ENCODE measurements at places on chromosomes 1 and 21.

DNA sequence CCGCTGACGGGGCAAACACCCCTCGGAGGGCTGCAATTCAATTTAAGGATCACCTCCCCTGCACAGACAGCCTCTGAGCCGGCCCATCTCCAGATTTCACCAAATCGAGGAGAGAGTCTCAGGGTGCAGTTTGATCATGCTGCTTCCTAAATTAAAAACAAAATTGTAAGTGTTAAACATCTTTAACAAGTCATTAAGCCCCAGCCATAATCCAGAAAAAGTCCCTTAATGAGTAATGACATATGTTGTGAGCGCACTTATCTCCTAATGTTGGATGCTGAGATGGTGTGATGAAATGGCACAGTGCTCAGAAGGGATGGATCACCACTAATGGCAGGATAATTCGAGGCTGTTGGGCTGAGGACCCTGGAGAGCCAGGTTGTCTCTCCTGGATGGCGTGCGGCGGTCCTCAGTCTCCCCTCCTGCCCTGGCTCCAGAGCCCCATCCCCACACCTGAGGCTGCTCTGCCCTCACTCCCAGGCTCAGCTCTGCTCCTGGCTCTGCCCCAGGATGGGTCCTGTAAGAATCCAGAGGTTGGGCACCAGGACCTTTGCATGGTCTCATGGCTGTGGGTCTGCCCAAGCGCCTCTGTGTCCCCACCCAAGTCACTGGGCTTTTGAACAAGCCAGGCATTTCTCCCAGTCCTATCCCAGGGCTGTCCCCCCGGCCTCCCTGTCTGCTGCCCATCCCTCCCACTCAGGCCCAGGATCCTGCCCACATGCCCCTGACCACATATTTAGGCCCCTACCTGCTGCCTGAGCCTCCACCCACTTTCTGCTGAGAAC lies 224.4 kb upstream of the POU3F1 start:
- no peak for DNase-seq

DNA sequence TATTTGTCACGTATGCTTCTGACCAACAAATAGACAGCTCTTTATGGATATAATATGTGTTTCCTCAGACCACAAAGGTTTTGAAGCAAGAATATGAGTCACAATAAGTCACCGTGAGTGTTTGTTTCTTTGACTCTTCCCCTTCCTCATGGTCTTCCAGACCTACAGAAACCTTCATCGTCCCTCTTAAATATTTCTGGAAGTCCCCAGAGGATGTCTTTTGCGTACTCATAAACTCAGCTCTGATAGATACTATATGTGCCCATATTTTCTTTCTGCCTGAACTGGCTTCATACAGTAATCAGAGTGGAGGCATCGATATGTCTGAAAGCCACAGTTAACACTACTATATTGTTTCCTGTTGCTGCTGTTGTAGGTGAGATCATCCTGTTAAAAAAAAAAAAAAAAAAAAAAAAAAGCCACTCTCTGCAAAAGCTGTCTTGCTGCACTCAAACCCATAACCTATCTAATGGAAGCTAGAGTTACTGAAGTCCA lies 38.4 kb downstream of the ADAMTS1 start:
- no peak for DNase-seq

DNA sequence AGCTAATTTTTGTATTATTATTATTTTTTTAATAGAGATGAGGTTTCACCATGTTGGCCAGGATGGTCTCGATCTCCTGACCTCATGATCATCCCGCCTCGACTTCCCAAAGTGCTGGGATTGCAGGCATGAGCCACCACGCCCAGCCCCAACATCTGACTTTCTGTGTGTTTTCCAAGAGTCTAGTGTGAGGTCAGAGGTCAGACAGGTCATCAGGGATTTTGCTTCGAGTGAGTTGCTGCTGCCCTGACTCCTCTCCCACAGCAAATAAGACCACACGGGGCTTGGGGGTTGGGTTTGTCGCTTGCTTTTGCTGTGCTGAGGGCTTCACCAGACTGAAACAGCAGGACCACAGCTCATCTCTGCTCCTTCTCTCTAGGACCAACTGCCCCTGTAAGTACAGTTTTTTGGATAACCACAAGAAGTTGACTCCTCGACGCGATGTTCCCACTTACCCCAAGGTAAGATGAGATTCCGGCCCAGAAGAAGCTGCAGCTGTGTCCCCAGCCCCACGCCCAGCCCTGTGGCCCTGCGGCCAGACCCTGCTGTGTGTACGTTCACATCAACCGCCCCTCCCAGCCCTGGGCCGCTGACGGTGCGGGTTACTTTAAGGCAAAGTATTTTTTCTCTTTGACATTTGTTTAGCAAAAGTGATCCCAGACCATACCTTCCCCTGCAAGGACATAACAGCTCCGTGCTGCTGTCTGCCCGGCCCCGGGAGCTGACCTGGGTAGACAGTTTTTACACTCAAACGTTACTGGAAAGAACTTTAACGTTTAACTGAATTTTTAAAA lies 97.5 kb downstream of the PDE9A start:
- no peak for DNase-seq

GRCh38 chr1:6316240-6317097 lies 55.6 kb upstream of the GPR153 start:
- DNase-seq: no peak

DNA sequence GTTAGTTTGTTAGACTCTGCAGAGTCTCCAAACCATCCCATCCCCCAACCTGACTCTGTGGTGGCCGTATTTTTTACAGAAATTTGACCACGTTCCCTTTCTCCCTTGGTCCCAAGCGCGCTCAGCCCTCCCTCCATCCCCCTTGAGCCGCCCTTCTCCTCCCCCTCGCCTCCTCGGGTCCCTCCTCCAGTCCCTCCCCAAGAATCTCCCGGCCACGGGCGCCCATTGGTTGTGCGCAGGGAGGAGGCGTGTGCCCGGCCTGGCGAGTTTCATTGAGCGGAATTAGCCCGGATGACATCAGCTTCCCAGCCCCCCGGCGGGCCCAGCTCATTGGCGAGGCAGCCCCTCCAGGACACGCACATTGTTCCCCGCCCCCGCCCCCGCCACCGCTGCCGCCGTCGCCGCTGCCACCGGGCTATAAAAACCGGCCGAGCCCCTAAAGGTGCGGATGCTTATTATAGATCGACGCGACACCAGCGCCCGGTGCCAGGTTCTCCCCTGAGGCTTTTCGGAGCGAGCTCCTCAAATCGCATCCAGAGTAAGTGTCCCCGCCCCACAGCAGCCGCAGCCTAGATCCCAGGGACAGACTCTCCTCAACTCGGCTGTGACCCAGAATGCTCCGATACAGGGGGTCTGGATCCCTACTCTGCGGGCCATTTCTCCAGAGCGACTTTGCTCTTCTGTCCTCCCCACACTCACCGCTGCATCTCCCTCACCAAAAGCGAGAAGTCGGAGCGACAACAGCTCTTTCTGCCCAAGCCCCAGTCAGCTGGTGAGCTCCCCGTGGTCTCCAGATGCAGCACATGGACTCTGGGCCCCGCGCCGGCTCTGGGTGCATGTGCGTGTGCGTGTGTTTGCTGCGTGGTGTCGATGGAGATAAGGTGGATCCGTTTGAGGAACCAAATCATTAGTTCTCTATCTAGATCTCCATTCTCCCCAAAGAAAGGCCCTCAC lies at the start of gene OLIG2:
Gene OLIG2, plus strand, starts transcription at position 447 of the 954 bp plus-strand sequence. CDS start 928 bp downstream, outside the sequence.
- no peak for DNase-seq

DNA sequence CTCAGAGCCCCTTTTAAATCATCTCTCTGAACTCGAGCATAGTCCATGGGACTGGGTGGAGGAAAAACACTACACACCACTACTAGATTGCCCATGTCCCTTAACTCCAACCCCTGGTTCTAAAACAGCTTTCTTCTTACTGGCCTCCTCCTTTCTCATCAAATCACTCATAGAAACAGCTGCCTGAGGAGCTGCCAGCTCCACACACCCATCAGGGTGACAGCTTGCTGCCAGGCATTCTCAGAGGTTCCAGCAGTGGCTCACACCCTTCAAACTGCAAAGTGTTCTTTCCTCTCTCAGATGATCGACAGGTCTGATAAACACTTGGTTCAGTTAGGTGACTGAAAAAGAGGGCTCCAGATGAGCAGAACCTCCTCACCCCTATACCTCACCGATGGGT lies 543.0 kb upstream of the PLXNA2 start:
- no peak for DNase-seq

Measured in activated naive CD4-positive, alpha-beta T cell (primary cell).